ENCODE measurements at places on chromosomes 6 and 20.

- DNase-seq = no peak
These were observed 315.4 kb upstream of the JARID2 start for GRCh38 chr6:14930366-14930989.

- DNase-seq = no peak
These were observed 31.5 kb upstream of the THBS2 start for GRCh38 chr6:169285165-169285564.

GRCh38 chr20:17613328-17614175, 43.7 kb downstream of the DSTN start:
- no peak for DNase-seq

DNA sequence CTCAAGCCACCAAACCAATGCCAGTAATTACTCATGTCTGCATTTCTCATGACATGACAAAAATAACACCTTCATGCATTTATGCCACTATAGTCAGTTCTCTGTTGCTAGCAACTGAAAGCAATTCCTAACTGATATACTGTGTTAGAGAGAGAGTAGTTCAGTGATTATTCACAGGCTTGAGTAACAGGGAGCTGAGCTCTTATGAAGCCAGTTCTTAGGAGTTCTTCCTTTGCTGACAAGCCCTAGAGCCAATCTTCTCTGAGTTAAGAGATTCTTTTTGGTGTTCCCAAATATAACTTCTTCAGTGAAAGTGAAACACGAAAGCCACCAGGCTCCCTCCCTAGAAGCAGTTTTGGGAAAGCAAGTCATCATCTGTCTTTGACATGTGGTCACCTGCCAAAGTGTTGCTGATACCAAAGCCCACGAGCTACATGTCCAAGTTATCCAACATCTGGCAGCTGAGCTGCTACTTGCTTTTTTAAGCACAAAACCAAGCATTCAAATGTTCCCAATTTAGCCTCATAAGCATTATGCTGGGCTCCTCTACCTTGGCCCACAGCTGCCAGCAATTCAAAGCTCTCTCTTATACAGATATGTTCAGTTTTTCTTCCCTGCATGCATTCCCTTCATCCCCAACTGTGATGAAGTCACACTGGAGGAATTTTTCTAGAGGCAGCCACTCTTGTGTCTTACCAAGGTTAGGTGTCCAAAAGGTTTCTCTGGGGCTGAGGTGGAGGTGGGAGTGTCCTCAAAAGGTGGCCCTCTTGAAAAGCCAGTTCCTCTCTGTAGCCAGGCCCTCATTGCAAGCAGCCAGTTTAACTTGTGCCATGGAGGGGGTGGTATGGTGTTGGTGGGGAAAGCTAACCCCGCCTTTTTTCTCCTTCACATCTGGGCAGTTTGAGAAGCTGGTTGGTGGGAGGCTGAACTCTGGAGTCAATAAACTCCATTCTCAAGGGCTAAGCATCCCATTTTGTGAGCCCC, 92.7 kb upstream of the ARMC2 start:
- no peak for DNase-seq

DNA sequence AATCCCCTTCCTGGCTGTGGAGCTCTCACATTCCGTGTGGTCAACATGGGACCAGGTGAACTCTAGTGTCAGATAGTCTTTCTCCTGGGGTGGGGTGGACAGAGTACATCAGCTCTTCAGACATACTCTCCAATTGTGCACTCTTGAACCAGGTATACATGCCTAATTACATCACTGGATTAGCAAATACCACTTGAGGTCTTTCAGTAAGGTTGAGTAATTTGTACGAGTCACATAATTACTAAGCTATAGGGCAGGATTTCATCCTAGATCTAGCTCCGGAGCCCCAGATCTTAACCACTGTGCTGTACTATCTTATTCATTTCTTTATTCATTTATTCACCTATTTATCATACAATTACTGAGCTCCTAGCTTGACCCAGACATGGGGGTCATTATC, 821.3 kb downstream of the TFAP2A start:
- DNase-seq = no peak

DNA sequence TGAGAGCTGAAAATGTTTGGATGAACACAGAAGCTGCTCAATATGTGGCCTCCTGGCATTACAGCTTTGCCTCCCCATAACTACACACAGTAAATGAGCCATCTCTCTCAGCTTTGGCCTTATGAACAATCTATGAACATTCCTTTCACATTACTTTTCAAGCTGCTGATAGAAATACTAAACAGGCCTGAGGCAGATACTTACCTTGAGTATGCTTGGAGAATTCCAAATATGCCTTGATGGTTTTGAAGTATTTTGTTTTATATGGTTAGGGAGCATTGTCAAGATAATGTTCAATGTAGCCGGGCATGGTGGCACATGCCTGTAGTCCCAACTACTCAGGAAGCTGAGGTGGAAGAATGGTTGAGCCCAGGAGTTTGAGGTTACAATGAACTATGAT, 104.5 kb downstream of the CD24 start:
- no peak for DNase-seq

DNA sequence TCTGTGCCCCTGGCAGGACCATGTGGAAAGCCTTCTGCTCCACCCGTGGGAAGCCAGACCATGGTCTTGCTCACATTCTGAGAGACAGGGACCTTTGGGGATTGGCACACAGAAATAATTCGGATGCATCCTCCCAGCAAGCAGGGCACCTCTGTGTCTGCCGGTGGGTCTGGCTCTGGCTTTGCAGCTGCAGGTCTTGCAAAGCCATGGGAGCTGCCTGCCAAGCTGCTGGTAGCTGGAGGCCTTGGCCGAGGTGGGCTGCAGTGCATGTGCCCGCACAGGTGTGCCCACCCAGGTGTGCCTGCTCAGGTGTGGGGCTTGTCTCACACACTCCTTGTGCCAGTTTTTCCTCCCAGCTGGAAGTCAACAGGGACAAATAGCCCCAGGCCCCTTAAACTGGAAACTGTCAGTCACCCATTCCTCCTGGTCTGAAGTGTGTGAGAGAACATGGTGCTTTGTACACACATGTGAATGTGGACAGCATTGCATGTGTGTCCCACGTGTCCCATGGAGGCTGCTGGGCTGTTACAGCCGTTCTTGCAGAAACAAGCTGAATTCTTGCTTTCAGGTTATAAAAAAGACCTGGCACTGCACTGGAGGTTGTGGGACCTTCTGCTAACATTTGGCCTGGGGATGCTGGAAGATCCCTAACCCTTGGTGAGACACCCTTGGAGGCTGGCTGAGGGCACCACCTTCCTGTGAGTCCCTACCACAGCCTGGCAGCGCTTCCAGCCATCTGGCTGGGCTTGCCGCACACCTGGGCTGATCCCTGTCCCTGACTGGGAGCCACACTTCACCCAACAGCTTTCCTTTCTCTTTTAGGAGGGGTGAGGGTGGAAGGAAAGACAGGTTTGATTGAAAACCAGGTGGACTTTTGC, 54.9 kb upstream of the SMOC2 start:
- DNase-seq = no peak

DNA sequence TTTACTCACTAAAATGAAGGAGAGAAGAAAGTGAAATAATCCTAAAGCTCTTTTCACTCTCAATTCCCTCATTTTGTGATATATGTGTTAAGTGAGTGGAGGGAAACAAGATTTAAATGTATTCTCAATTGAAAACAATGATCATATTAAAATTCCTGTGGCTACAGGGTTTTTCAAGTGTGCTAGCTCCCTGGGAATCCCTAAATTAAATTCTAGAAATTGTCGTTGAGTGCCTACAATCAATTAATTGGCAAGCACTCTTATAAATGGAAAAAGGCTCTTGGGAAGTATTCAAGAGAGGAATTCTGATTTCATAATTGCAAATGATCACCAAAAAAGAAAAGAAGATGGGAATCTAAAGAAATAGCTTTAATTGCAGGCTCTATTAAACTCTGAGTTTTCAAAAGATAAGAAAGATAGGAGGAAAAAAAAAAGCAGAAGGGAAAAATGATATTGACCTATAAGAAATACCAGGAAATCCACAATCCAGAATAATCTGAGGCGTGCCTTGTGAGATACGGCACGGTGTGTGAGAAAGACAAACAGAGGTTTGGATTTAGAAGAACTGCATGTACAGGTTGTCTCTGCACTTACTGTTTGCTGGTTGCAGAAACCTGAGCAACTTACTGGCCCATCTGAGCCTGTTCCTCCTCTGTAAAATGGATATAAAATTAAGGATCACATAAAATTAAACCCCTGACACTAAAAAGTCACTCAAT, 18.3 kb upstream of the MBOAT1 start:
- no peak for DNase-seq

DNA sequence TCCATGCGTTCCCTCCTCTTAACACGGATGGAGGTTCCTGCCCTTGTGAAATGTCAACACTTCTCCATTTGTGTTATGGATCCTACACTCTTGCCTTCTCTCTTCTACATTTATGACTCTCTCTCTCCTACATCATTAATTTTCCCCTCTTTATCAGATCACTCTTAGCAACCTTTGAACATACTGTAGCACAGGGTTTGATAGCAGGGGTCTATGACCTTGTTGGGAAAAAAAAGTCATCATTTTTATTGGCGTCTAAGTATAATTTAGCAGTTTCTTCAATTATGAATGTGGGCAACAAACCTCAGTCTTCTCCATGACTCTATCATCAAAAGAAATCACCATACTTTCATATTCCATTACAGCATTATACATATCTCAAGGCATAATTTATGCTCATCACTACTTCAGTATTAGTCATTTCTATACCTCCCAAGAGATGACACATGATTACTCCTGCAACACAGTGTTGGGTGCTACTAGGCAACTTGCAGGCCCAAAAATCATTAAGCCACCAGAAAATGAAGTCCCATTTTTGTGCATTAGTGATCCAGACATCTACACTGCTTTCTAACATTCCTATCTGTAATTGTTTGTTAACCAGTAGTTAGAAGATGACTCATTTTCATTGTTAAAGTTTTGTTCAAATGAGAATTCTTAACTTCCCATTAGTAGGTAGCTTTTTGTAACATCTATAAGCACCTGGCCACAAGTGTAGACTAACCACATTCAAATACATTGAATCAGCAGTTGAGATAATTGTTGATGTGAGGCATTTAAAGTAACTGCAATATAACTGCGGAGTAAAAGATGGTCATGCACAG, 9.5 kb downstream of the CYP39A1 start:
- no peak for DNase-seq

GRCh38 chr20:51121272-51121671, 98.4 kb upstream of the KCNG1 start:
- DNase-seq = no peak

DNA sequence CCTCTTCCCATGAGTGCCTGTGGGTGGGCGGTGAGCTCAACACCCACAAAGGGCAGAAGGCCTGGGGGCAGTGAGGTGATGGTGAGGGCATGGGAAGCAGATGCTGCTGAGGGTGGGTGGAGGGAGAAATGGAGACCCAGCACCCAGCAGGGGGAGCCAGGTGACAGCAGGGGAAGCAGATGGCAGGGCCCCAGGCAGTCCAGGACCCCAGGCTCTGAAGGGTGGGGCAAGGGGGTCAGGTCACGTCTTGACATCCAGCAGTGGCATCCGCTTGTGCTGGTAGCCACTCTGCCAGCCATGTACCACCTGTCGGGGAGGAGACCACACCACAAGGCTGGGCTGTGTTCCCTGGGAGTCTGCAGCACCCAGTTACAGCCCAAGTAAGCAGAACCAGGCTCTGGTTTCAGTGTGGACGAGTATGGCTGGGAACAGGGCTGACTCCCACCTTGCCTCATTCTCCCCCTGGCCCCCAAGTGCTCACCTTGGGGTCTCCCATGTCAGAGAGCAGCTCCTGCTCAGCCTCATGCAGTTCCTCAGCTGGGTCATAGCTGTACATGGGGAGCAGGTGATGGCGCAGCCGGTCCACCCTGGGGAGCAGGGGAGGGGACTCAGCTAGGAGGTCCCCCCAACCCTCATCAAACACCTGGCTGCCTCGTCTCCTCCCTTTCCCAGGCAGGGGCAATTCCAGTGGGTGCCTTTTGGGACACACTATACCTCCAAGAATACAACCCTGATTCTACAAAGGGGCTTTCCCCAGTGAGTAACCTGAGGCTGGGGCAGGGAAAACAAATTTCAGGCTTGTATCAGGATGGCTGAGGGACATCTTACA, 2.0 kb downstream of the SMIM29 start:
- no peak for DNase-seq

DNA sequence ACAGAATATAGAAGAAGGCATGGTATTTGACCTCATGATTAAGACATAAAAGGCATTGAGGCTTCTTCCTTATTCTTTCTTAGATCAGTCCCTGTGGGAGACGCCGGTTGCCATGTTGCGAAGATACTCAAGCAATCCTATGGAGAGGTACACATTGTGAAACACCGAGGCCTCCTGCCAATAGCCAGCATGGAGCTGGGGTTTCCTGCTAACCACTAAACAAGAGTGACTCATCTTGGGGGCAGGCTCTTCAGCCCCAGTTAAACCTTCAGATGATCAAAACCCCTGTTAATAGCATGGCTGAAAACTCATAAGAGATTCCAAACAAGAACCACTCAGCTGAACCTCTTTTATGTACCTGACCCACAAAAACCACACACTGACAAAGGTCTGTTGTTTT, 478.8 kb downstream of the CD83 start:
- no peak for DNase-seq

- DNase-seq = peak; percentile 33
These were observed 244.2 kb downstream of the NRN1 start for GRCh38 chr6:5762561-5762968.

- DNase-seq = no peak
These were observed 12.1 kb upstream of the TSPYL1 start for GRCh38 chr6:116291701-116292396.

- DNase-seq = no peak
These were observed 93.6 kb downstream of the MYB start for GRCh38 chr6:135274561-135275293.

GRCh38 chr20:44579313-44580081, 2.9 kb upstream of the PKIG start:
- no peak for DNase-seq

DNA sequence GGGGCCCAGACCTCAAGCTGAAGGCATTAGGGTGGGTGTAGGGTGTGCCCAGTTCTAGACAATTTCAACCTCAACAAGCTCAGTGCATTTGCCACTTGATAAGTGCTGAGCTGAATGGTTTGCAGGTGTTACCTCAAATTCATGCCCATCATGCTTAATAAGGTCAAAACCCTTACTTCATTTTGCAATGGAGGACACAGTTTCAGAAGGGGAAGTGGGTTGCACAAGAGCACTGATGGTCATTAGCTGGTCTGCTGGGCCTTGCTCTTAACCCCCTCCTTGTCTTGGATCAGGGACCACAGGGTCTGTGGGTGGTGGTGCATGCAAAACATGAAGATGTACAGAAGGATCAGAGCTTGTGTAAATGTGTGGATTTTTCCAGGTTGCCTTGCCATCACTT, 71.0 kb upstream of the SIRPA start:
- DNase-seq = no peak

DNA sequence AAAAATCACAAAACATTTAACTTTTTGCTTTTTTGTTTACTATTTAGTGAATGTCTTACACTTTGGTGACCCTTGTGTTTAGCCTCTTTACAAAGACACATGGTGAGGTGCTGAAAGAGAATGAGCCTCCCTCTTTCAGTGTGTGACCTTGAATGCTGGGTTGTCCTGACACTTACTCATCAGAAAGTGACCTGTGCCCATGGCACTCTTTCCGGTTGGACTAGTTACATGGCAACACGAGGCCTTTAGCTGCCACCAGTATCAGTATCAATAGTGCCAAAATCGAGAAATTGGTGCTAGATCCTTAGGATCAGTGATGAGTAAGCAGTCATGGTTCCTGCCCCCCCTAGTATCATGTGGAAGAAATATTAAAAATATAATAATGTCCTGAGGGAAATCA, 1.7 kb upstream of the RPL7L1 start:
- DNase-seq = no peak

- DNase-seq = no peak
These were observed 5.3 kb downstream of the POPDC3 start for GRCh38 chr6:105174512-105174911.
